ENCODE measurements at places on chromosomes 11 and 22. TPM values are rescaled to one million over a fixed set of nuclear protein-coding genes. Genes with fewer than 3 reads are reported as not detected.

UBQLN3 gene
- 1.1 TPM for total RNA-seq

APOBEC3G gene
- 9.0 TPM for total RNA-seq

CRYBA4 gene
- 0.46 TPM for total RNA-seq

EPS8L2 gene
- total RNA-seq = 8.0 TPM

GRIA4 gene
- total RNA-seq = 8.7 TPM

GPR152 gene
- not detected for total RNA-seq

DUSP8 gene
- 2.2 TPM for total RNA-seq

MGAT3 gene
- total RNA-seq = 0.87 TPM

SCUBE1 gene
- 54.7 TPM for total RNA-seq

MPZL3 gene
- 10.7 TPM for total RNA-seq

PARVA gene
- total RNA-seq = 53.3 TPM

EMID1 gene
- 25.5 TPM for total RNA-seq

CEND1 gene
- not detected for total RNA-seq

MMP11 gene
- total RNA-seq = 3.4 TPM

CNGA4 gene
- not detected for total RNA-seq

SCGB1D2 gene
- not detected for total RNA-seq

MAPK8IP2 gene
- 0.69 TPM for total RNA-seq

GRCh38 chr11:122697636-122698167 lies 42.2 kb downstream of the UBASH3B start:
- H3K36me3 ChIP-seq = peaks cover 5% of the 10 kb centered on the region
- peaks cover 5% of the 10 kb centered on the region for H3K4me1 ChIP-seq
- H3K4me3 ChIP-seq = no peak overlapping the region
- no peak overlapping the region for H3K27ac ChIP-seq
- DNase-seq = no peak

DNA sequence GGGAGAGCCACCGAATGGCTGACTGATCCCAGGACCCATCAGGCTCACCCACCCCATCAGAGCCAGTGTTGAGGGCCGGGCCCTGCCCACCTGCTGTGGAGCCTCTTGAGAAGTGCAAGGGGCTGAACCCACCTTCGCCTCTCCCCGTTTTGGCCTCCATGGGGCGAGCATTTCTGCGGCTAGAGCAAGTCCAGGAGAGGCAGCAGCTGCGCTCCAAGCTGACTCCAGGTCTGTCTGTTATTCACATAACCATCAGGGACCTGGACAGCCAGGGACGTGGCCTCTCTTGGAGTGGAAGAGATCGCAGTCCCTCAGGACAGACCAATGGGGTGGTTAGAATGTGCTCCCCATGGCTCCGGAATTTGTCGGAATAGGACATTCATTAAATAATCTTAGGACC lies 231.8 kb downstream of the TBC1D22A start:
- H3K4me3 ChIP-seq = no peak overlapping the region
- H3K27ac ChIP-seq = no peak overlapping the region
- no peak for DNase-seq
- peaks cover 7% of the 10 kb centered on the region for H3K36me3 ChIP-seq
- peaks cover 2% of the 10 kb centered on the region for H3K27me3 ChIP-seq

- H3K27me3 ChIP-seq = peaks cover 2% of the 10 kb centered on the region
- peak; percentile 69 for DNase-seq
- no peaks in the 10 kb centered on the region for H3K4me1 ChIP-seq
- no peak overlapping the region for H3K27ac ChIP-seq
- H3K36me3 ChIP-seq = peaks cover 4% of the 10 kb centered on the region
- no peak overlapping the region for H3K4me3 ChIP-seq
Measured at GRCh38 chr22:50271519-50271970, 1.4 kb upstream of the MAPK11 start.

DNA sequence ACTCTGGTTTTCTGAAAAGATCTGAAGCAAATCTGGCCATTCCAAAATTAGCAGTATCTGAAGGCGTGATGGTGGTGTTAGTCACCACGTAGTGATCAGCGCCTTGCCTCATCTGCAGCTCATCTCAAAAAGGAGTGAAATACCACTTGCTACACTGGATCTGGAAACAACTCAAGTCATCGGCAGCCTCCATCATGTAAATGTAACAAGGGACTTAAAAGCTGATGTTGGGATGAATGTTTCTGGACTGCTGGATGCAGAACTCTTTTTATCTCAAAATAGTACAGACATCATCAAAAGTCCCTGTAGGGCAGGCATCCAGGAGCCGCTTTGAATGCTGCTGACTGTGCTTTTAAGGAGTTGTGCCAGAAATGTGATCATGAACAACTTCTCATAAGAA lies 14.1 kb upstream of the APLP2 start:
- H3K27ac ChIP-seq = no peak overlapping the region
- H3K36me3 ChIP-seq = no peaks in the 10 kb centered on the region
- H3K4me3 ChIP-seq = no peak overlapping the region
- DNase-seq = no peak
- H3K27me3 ChIP-seq = no peaks in the 10 kb centered on the region

GRCh38 chr11:31240340-31240904 lies 129.1 kb downstream of the DCDC1 start:
- no peak overlapping the region for H3K4me3 ChIP-seq
- DNase-seq = peak; percentile 56
- no peaks in the 10 kb centered on the region for H3K36me3 ChIP-seq
- H3K4me1 ChIP-seq = no peaks in the 10 kb centered on the region
- H3K27ac ChIP-seq = no peak overlapping the region

DNA sequence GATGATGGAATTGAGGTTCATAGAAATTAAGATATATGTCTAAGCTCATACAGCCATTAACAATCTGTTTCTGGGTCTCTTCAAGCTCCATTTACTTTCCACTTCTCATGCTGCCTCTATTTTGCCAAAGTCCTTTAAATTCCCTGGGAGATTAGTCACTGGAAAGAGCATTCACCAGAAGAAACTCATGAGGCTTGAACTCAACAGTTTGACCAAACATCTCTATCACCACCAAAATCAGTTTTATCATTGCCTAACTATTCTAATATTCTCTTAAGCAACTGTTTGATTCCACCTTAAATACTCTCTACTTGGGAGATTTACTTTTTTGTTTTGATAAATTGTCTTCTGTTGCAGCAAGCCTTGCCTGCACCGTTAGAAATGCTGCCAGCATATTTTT lies 881.3 kb downstream of the KCNA4 start:
- no peaks in the 10 kb centered on the region for H3K27me3 ChIP-seq
- H3K36me3 ChIP-seq = no peaks in the 10 kb centered on the region
- no peak overlapping the region for H3K4me3 ChIP-seq
- DNase-seq = no peak

- H3K27me3 ChIP-seq = peaks cover 5% of the 10 kb centered on the region
- no peak overlapping the region for H3K4me3 ChIP-seq
- peaks cover 10% of the 10 kb centered on the region for H3K4me1 ChIP-seq
- DNase-seq = no peak
Measured at GRCh38 chr11:61609000-61609979, 28.4 kb upstream of the SYT7 start.

GRCh38 chr11:107598225-107599139 lies 7.5 kb downstream of the ELMOD1 start:
- peaks cover 3% of the 10 kb centered on the region for H3K27me3 ChIP-seq
- H3K4me3 ChIP-seq = no peak overlapping the region
- no peaks in the 10 kb centered on the region for H3K4me1 ChIP-seq

DNA sequence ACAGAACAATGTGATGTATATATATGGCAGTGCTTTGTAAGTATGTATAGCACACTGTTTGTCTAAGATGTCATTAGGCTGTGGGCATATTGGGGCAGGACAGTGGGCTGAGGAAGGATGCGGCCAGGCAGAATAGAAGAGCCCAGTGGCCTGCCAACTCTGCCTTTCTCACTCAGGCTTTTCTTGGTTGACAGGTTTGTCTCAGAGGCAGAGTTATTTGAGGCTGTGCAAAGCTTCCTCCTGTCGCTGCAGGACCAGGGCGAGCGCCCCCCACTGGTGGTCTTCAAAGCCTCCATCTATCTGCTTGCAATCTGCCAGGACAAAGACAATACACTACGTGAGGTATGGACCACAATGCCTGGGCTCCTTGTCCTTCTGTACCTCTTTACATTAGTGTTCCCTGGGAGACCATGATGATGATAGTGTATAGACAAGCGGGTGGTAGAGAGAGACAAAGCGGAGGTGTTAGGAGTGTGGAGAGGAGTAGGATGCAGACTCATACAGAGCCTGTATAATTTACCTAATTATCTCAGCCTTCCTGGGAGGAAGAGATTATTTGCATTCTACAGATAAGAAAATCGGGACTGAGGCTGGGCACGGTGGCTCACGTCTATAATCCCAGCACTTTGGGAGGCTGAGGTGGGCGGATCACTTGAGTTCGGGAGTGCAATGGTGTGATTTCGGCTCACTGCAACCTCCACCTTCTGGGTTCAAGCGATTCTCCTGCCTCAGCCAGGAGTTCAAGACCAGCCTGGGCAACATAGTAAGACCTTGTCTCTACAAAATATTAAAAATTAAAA lies 37.3 kb upstream of the CCDC134 start:
- peaks cover 8% of the 10 kb centered on the region for H3K4me1 ChIP-seq
- peak; percentile 79 for DNase-seq
- no peak overlapping the region for H3K4me3 ChIP-seq

DNA sequence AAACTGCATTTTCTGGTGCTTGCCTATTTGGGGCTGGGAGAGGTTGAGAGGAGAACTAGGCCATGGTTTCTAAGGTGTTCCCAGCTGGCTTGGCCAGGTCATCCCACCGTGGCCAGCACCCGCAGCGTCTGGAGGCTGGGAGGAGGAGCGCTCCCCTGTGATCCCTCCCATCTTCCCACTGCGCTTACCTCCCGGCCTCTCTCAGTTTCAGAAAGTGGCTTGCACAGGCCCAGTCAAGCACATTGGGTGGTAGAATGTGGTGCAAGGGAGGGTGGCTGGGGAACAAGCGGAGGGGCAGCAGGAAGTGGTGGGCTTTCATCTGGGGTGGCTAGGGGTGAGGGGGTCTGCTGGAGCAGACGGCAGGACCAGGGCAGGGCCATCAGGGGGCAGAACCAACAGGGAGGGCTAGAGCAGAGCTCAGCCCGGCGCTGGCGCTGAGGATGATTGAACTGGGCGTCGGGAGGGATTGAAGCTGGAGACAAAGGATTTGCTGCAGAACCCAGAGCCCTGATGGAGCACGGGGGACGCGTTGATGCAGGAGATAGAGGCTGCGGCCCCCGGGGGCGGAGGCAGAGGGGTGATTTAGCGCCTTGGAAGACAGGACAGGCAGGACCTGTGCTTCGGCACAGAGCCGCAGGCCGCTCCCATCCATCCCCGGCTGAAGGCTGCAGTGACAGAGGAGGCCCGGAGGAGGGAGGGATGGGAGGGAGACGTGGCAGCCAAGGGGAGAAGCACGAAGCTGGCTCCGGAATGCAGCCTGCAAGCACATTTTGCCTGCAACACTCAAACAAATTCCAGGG lies 76.0 kb downstream of the TRIM29 start:
- peaks cover 9% of the 10 kb centered on the region for H3K4me1 ChIP-seq
- H3K4me3 ChIP-seq = no peak overlapping the region
- H3K27ac ChIP-seq = no peak overlapping the region
- no peak for DNase-seq

DNA sequence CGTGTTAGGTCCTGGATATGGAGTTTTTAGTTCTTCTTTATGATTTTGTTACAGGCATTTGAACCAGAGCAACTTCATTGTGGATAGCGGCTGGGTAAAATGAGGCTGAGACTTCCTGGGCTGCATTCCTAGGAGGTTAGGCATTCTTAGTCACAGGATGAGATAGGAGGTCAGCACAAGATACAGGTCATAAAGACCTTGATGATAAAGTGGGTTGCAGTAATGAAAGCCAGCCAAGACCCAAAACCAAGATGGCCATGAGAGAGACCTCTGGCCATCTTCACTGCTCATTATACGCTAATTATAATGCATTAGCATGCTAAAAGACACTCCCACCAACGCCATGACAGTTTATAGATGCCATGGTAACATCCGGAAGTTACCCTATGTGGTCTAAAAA lies 23.4 kb upstream of the CLMP start:
- no peak overlapping the region for H3K27ac ChIP-seq
- peaks cover 6% of the 10 kb centered on the region for H3K4me1 ChIP-seq
- no peak for DNase-seq
- peaks cover 3% of the 10 kb centered on the region for H3K36me3 ChIP-seq
- H3K4me3 ChIP-seq = no peak overlapping the region
- H3K27me3 ChIP-seq = peaks cover 4% of the 10 kb centered on the region

- peak overlapping the region; percentile 2 for H3K27ac ChIP-seq
- no peaks in the 10 kb centered on the region for H3K36me3 ChIP-seq
- DNase-seq = no peak
- peak overlapping the region; percentile 92 for H3K4me3 ChIP-seq
Measured at GRCh38 chr11:13667245-13667644, 1.2 kb upstream of the FAR1 start.

DNA sequence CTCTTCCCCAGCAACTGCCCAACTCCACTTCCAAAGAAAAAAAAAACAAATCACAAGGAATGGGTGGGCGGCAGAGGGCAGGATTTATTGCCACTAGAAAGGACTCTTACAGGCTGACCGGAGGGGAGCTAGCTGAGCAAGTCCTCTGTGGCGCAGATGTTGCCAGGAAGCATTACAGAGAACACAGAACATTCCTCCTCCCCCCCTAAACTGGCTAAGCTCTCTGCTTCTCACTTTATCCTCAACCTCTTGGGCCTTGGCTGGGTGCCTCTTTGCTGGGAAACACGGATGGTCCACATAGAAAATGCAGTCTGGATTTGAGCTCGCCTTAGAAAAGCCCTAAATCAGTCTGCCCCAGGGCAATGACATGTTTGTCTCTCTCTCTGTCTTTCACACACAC lies 12.6 kb upstream of the FJX1 start:
- H3K36me3 ChIP-seq = no peaks in the 10 kb centered on the region
- peaks cover 5% of the 10 kb centered on the region for H3K27me3 ChIP-seq
- H3K4me3 ChIP-seq = no peak overlapping the region
- no peak overlapping the region for H3K27ac ChIP-seq
- peaks cover 7% of the 10 kb centered on the region for H3K4me1 ChIP-seq
- DNase-seq = no peak

- no peak overlapping the region for H3K27ac ChIP-seq
- peaks cover 10% of the 10 kb centered on the region for H3K36me3 ChIP-seq
- H3K4me1 ChIP-seq = peaks cover 21% of the 10 kb centered on the region
- no peak overlapping the region for H3K4me3 ChIP-seq
Measured at GRCh38 chr22:20836987-20837823, 21.4 kb downstream of the PI4KA start.

- H3K36me3 ChIP-seq = no peaks in the 10 kb centered on the region
- DNase-seq = no peak
- no peaks in the 10 kb centered on the region for H3K4me1 ChIP-seq
- no peak overlapping the region for H3K4me3 ChIP-seq
Measured at GRCh38 chr11:44017443-44018126, 30.2 kb upstream of the ACCSL start.
